RPMI7951 (cell line): ENCODE measurements at places on chromosomes 11 and 22. TPM values are rescaled to one million over a fixed set of nuclear protein-coding genes. Genes with fewer than 3 reads are reported as not detected.

- DNase-seq: peak; percentile 73
Measured at GRCh38 chr11:130827451-130828377, 88.6 kb downstream of the SNX19 start.

- no peak for DNase-seq
Measured at GRCh38 chr11:60396382-60396781, at the start of gene MS4A14. TSS of gene MS4A14 (plus strand) at chr11:60396459. CDS start at chr11:60396579, 120 bp downstream.

- DNase-seq: no peak
Measured at GRCh38 chr11:123452794-123453193, 22.7 kb downstream of the GRAMD1B start.

- DNase-seq: peak; percentile 60
Measured at GRCh38 chr11:108933630-108934029, 268.8 kb downstream of the DDX10 start.

- peak; percentile 53 for DNase-seq
Measured at GRCh38 chr11:113377681-113378412, 9.7 kb upstream of the ANKK1 start.

GRCh38 chr11:62603776-62604299 is 2.2 kb upstream of the MTA2 start:
- no peak for DNase-seq

GRCh38 chr11:58609723-58610122 is 12.7 kb upstream of the CNTF start:
- DNase-seq: no peak

DNA sequence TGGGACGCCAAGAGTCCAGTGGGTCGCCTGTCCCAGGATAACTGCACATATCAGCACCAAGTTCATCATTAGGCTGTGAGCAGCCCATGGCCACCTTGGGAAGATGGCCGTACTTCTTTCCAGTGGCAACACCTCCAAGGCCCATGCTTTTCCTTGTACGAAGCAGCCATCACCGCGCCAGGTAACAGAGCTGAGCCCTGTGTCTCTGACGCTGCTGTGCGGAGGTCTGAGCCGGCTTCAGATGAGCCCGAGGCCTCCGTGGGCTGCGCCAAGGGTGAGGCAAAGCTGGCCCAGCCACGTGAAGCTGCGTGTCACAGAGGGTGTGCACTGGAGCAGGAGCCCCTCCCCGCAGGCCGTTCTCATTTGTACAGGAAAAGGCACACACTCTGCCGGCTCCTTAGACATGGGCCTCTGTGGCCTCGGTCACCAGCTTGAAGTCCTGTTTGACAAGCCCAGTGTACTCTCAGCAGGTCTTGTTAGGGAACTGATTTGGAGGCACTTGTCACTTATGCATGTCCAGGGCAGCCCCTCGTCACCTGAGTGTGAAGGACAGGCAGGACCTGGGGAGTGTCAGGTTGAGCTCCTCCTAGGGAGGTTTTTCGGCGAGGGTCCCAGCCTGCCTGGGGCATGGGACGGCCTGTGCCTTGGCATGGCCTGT is 401.5 kb downstream of the TBC1D22A start:
- DNase-seq: no peak

DNA sequence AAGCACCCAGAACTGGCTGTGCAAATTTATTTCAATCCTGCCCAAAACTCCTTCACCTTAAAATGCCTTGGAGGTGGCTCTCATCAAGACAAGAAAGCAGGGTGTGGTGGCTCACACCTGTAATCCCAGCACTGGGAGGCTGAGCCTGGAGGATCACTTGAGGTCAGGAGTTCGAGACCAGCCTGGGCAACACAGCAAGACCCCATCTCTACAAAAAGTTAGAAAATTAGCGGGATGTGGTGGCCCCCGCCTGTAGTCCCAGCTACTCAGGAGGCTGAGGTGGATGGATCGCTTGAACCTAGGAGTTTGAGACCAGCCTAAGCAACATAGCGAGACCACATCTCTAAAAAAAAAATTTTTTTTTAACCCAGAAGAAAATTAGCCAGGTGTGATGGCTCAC is 689 bp upstream of the RAB39A start:
- no peak for DNase-seq

DNA sequence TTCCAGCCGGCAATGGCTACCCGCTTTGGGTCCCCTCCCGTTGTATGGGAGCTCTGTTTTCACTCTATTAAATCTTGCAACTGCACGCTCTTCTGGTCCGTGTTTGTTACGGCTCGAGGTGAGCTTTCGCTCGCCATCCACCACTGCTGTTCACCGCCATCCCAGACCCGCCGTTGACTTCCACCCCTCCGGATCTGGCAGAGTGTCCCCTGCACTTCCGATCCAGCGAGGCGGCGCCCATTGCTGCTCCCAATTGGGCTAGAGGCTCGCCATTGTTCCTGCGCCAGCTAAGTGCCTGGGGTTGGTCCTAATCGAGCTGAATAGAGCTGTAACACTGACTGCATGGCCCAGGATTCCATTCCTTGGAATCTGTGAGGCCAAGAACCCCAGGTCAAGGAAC is 359.9 kb downstream of the CTTN start:
- DNase-seq: no peak

- DNase-seq: no peak
Measured at GRCh38 chr22:46969491-46969890, 207.0 kb downstream of the TBC1D22A start.

- peak; percentile 97 for DNase-seq
Measured at GRCh38 chr11:76578654-76579055, 91.9 kb downstream of the LRRC32 start.

KREMEN1 gene
- total RNA-seq: 6.1 and 6.2 TPM in 2 replicates

SLC5A1 gene
- not detected in 2 replicates for total RNA-seq

FREY1 gene
- total RNA-seq: not detected in 2 replicates

TNNI2 gene
- total RNA-seq: 0.48 TPM in 1 of 2 replicates, not detected in the other

IGSF22 gene
- total RNA-seq: not detected in 2 replicates

RAB3IL1 gene
- total RNA-seq: 0.84 and 1.7 TPM in 2 replicates

OR6A2 gene
- total RNA-seq: 0.10 and 0.24 TPM in 2 replicates

ARL14EP gene
- total RNA-seq: 11.6 and 15.6 TPM in 2 replicates

GGT5 gene
- under 0.01 TPM in 1 of 2 replicates, not detected in the other for total RNA-seq

SMTNL1 gene
- not detected in 2 replicates for total RNA-seq

MRGPRX3 gene
- not detected in 2 replicates for total RNA-seq

CAT gene
- 108 and 121 TPM in 2 replicates for total RNA-seq
